Ovary (tissue), 10 donors: ENCODE measurements at places on chromosomes 7 and 10. TPM values are rescaled to one million over a fixed set of nuclear protein-coding genes. Genes with fewer than 3 reads are reported as not detected.

The LAMB4 gene
- total RNA-seq: not detected

The AMZ1 gene
- total RNA-seq: 2.6 TPM

The GCK gene
- 1.3 TPM for total RNA-seq

The IL2RA gene
- total RNA-seq: not detected

The SDK1 gene
- 4.4 TPM for total RNA-seq

The ARMC10 gene
- 33.5 TPM for total RNA-seq

The NPC1L1 gene
- total RNA-seq: 0.10 TPM

The IL6 gene
- total RNA-seq: 5.6 TPM

The SFTPA1 gene
- 0.45 TPM for total RNA-seq

The TMEM184A gene
- 1.5 TPM for total RNA-seq

The SORCS1 gene
- 2.4 TPM for total RNA-seq

The TMEM178B gene
- 0.12 TPM for total RNA-seq

The GDF10 gene
- total RNA-seq: 0.80 TPM

The GRB10 gene
- 25.6 TPM for total RNA-seq

The VPS41 gene
- 57.2 TPM for total RNA-seq

The CXCL12 gene
- total RNA-seq: 160 TPM

The EMX2 gene
- total RNA-seq: 7.3 TPM

The PKD2L1 gene
- total RNA-seq: not detected

The KLLN gene
- 0.87 TPM for total RNA-seq

The MYPN gene
- not detected for total RNA-seq

The GTPBP10 gene
- 11.5 TPM for total RNA-seq

The OGDHL gene
- total RNA-seq: 3.2 TPM

The KCP gene
- 0.20 TPM for total RNA-seq

The WDR86 gene
- 11.1 TPM for total RNA-seq

The PAX4 gene
- total RNA-seq: not detected

The MCU gene
- 11.5 TPM for total RNA-seq

The SPDYE2 gene
- total RNA-seq: 0.45 TPM

The MRLN gene
- total RNA-seq: not detected

The ADK gene
- 10.9 TPM for total RNA-seq

The CRPPA gene
- 2.9 TPM for total RNA-seq

The SAMD9L gene
- 12.5 TPM for total RNA-seq

The JAZF1 gene
- 19.9 TPM for total RNA-seq

The CFTR gene
- total RNA-seq: 2.4 TPM

The AKR1C1 gene
- total RNA-seq: 19.1 TPM

The ZPBP gene
- not detected for total RNA-seq

The EIF3A gene
- total RNA-seq: 92.3 TPM

The SGCE gene
- total RNA-seq: 114 TPM

The OLAH gene
- total RNA-seq: not detected

The CALML3 gene
- total RNA-seq: not detected

The SLC13A4 gene
- total RNA-seq: not detected

The ADCY1 gene
- total RNA-seq: 0.57 TPM

The FBH1 gene
- total RNA-seq: 78.5 TPM

The C7orf33 gene
- not detected for total RNA-seq

The VAX1 gene
- not detected for total RNA-seq

The SPDYE1 gene
- not detected for total RNA-seq

The AKR1C8 gene
- not detected for total RNA-seq

The PITX3 gene
- total RNA-seq: not detected

The NKX6-2 gene
- not detected for total RNA-seq

The GPR85 gene
- 0.23 TPM for total RNA-seq

The LIPK gene
- not detected for total RNA-seq

The IGFBP3 gene
- 173 TPM for total RNA-seq
